ENCODE measurements at places on chromosomes 1 and 21.

GRCh38 chr1:116832308-116832931 lies 77.3 kb upstream of the PTGFRN start:
- no peak for DNase-seq

DNA sequence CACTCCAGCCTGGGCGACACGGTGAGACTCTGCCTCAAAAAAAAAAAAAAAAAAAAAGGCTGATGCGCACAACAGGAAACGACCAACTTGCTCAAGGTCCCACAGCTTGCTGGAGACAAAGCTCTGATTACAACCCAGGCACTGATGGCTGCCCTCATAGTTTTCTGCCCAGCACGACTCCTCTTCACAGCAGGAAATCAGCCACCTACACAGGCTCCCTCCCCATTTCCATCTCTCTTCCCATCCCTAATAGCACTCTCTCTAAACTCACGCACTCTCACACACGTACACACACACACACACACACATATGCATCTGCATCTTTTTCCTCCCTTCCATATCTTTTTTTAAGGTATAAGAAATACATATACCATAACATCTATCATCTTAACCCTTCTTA lies 153.5 kb upstream of the SOD1 start:
- no peak for DNase-seq

DNA sequence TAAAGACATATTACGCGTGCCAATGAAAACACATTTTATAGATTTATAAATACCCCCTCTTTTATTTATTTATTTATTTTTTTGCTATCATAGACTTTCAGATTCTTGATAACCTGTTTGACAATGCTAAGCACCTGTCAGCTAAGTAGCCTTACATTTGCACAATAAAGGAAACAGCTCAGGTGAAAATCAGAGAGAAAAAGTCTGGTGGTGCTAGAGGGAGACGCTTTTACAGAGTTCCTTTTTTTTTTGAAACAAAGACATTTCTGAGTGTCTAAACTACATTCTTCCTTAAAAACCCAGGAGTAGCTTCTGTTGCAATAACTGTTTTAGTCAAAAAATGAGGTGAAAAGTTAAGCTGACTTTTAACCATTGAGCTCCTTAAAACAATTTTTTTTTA lies 1611.6 kb downstream of the NCAM2 start:
- DNase-seq, result no peak

GRCh38 chr1:54413295-54413694 lies 7.1 kb upstream of the SSBP3 start:
- no peak for DNase-seq

DNA sequence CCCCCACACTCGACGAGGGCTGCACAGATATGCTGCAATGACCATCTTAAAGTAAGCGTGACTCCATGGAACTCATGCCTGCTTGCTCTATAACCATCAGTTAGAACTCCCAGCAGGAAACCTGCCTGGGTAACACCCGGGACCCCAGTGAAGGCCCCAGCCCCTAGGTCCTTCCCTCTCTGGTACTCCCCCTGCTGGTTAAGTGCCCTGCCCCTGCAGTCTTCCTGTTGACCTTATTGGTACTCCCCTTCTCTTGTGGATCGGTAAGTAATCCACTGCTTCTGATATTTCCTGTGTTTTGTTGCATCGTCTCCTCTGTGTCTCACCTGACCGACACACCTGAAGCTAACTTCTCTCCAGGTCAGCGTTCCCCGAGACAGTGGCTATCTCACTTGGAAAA lies 104.8 kb upstream of the COG2 start:
- no peak for DNase-seq

GRCh38 chr21:41458559-41458958 lies 32.5 kb downstream of the MX1 start:
- DNase-seq, result no peak
